ENCODE measurements at places on chromosomes 1 and 21. TPM values are rescaled to one million over a fixed set of nuclear protein-coding genes. Genes with fewer than 3 reads are reported as not detected.

DNA sequence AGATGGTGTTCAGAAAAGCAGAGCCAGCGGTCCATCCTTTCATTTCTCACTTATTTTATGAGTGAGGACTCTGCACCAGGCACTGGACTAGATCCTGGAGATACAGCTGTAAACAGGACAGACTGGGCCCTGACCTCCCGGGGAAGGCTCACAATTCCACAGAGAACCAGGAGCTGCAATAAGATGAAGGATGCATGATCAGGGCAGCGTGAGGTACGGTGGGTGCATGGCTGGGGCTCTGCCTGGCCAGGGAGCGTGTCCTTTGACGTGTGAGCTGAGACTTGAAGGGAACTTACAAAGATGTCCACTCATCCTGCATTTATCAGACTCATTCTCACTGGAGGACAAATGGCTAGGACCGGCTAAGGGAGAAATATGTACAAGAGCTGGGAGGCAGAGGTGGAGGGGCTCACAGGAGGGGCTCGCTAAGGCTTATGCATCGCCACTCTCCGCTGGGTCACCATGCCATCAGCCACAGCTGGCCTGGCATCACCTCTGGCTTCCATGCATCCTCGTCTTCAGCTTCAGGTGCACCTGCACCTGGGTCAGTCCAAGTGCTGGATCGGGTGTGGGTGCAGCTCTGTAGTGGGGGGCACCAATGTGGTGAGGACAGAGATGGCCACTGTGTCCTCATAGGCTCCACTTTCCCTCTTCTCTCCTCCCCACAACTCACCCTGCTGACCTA is 213.9 kb downstream of the TOMM20 start:
- no peak for DNase-seq

DNA sequence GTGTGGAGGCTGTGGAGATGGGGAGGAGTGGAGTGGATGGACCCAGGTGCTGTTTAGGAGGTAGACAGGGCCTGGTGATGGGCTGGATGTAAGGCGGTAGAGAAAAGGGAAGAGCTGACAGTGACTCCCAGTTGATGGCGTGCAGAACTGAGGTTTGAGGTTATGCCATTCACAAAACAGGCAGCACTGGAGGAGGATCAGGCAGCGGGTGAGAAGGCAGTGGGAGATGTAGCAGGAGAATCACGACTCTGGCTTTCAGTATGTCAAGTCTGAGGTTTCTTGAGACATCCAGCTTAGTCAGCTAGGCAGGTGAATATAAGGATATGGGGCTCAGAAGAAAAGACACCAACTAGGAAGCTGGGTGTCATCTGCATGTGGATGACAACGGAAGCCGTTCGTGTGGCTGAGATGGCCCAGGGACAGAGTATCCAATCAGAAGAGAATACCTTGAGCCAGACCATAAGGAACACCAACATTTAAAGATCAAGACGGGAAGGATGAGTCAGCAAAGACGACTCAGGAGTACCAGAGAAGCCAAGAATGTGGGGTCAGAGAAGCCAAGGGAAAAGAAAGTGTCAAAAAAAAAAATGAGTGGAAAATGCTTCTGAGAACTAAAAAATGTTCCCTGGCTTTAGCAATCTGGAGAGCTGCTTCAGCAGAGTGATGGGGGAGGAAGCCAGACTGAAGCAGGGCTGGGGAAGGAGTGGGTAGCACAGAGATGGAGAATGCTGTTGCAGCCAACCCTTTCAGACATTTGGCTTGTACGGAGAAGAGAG is 15.2 kb downstream of the LRRN2 start:
- DNase-seq, result no peak

GRCh38 chr1:2287649-2288048 is 59.5 kb downstream of the SKI start:
- DNase-seq, result no peak

DNA sequence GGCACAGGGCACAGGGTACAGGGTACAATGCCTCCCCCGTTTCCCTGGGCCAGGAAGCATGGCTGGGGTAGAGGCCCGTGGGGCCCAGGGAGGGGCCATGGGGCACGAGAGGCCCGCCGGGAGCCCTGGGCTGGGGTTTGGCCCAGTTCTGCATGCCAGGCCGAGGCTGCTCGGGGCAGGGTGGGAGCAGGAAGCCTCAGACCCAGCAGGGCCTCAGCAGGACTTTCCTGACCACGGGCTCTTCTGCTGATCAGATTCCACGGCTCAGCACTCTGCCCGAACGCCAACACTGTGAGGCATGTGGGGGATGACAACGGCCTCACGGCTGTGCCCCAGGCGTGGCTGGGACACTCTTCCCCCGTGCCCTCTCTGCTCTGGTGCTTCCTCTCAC is 104.3 kb downstream of the NPHP4 start:
- no peak for DNase-seq

The CAP1 gene
- total RNA-seq, result 847 TPM

The CD84 gene
- 15.4 TPM for total RNA-seq

All from activated CD8-positive, alpha-beta T cell treated with anti-CD3 and anti-CD28 coated beads, Interleukin-2, amount 10 ng/mL, durations not matched to agents 7 days and 5 days (primary cell).